Activated CD4-positive, CD25-positive, alpha-beta regulatory T cell treated with anti-CD3 and anti-CD28 coated beads, Interleukin-2, amount 50 U/mL, for 72 hours (primary cell): ENCODE measurements at places on chromosomes 3 and 15.

DNA sequence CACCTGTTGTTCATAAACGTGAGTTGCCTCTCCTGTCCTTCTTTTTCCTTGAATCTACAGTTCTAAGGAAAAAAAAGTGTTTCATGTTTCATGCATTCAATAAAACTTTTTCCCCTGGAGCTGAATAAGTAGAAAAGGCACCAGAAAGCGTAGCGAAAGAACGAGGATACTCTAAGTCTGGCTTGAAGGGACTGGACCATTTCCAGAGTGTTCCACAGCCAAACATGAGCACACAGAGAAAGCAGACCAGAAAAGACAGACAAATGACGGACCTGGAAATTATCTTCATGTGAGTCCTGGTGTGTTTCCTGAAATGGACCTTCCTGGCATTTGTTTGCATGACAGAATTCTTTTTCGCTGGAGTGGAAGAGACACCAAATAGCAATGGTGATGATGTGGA, 204.7 kb downstream of the SV2B start:
- DNase-seq = no peak

DNA sequence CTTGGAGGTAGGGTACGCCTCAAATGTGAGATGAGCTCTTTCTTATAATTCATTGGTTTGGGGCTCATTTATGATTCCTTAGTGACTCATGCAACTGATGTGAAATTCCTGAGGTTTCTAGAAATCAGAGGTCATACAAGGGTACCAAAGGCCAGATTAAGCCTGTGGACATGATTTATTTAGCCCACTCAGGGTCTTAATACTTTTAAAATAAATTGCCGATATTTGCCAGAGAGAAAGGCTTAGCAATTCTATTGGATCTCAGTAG, 289.0 kb downstream of the NEK10 start:
- no peak for DNase-seq

DNA sequence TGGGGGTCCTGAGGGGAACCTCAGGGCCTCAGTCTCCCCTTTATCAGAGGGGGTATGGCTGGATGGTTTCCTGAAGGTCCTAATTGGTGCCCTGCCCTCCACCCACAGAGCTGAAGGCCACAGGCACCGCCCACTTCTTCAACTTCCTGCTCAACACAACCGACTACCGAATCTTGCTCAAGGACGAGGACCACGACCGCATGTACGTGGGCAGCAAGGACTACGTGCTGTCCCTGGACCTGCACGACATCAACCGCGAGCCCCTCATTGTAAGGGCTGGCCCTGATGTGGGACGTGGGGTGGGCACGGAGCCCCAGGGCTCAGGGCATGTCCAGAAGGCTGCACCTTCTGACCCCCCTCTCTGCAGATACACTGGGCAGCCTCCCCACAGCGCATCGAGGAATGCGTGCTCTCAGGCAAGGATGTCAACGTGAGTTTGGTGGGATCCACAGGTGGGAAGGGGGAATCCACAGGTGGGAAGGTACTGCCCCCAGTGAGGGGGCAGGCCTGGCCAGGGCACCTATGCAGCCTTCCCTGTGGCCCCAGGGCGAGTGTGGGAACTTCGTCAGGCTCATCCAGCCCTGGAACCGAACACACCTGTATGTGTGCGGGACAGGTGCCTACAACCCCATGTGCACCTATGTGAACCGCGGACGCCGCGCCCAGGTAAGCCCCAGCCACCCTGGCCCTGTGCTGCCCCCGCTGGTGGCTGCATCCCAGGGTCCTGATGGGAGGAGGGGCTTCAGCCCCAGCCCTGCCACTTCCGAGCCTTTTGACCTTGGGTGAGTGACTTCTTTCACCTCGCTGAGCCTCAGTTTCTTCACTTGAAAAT, 17.5 kb upstream of the GNAT1 start:
- DNase-seq = no peak

DNA sequence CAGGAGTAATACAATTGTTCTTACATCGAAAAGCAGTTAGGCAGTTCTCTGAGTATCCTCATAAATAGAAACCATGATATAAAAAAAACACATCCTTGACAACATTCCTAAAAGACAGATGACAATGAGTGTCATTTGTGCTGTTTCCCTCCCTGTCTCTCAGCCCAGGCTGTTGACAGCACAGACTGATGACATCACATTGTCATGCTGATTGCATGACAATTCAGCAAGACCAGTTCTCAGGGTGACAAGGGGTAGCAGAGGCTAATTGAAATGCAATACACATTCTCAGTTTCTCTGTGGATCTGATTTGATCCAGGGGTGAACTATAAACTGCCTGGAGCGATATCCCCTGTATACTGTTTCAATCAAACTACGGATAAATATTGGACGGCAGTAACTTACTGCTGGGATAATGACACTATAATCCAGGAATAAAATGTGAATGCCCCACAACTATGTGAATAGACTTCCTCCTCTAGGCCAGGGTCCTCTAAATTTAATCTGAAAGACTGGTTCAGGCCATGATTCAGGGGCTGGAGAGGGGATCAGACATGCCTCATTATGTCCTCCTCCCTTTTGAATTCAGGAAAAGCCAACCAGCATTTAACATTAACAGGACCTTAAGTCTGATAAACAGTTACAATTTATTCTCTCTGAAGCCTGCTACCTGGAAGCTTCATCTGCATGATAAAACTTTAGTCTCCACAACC, 16.7 kb upstream of the EIF1B start:
- no peak for DNase-seq
